ENCODE measurements at places on chromosomes 6 and 20.

DNA sequence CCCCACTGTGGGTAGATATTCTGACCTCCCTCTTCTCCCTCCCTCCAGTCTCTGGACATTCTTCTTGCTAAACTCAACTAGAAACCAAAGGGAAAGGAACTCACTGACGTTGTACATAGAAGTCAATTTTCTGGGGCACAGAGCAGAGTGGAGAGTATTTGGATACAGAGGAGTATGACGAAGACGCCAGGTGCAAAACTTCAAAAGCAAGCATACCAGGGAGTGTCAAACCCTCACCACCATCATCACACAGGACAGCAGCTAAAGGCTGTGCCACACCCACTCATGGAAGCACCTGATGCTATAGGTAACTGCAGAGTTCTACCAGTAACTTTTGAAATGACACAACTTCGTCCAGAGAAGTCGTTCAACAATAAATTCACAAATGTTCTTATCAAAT, 64.8 kb downstream of the FYN start:
- no peak for DNase-seq

GRCh38 chr6:28953585-28954258, 29.9 kb upstream of the TRIM27 start:
- no peak for DNase-seq

DNA sequence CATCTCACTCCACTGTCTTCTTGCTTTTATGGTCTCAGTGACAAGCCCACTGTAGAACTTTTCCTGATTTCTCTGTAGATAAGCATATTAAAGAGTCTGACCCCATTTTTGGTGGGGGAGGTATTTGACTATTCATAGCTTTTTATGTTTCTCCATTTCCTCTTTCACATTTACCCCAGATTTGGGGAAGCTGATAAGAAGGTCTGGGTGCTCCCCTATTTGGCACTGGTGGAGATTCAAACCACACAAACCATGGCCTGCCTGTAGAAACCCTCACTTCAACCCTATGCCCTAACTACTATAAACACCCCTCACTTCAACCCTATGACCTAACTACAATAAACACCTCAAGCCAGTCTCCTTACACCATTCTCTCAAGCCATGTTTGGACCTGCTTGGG, 196.2 kb upstream of the SYNDIG1 start:
- no peak for DNase-seq

DNA sequence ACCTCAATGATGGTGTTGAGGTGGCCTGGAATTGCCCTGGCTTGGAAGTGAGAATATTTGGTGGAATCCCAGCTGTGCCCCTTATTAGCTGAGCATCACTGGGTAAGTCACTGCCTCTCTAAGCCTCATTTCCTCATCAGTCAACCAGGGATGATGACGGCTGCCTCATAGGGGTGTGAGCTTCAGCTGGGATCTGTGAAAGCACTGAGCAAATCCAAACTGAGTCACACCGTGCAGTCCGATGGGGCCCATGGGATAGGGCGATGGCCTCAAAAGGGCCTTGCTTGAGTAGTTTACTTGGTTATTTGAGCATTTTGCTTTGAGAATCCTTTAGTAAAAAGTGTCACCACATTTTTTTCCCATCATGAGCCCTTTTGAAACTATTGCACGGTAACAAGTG, 1.1 kb downstream of the SLC22A1 start:
- DNase-seq, result no peak

- no peak for DNase-seq
Measured at GRCh38 chr20:13639150-13639497, 392 bp upstream of the TASP1 start.

DNA sequence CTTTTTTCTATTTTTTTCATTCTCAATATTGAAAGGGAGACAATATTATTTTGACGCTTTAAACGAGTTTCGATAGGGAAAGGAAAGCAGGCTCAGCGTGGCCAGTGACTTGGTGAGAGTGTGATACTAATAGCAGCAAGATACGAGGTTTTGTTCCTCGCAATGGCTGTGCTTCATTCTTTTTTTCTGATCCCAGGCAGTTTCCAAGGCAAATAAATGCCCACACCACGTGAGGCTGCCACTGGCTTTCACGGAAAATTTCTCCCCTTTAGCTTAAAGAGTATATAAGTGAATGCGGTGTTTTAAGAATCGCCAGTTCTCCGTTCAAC, 196.4 kb upstream of the ZNF184 start:
- no peak for DNase-seq

DNA sequence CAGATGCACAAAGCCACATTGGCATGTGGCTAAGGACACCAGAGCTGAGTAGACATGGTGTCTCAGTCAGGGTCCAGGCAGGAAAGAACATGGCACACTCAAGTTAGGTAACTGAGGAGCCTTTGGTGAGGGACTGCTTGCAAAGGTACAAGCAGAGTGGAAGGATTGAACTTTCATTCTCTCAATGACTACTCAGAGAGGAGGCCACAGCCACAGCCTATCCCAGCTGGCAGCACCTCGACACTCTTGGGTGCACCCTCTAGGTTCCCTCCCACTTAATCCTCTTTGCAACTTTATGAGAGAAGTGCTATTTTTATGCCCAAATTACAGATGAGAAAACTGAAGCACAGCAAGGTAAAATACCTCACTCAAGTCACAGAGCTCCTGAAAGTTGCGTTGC, 73.4 kb downstream of the ISM1 start:
- DNase-seq, result no peak

DNA sequence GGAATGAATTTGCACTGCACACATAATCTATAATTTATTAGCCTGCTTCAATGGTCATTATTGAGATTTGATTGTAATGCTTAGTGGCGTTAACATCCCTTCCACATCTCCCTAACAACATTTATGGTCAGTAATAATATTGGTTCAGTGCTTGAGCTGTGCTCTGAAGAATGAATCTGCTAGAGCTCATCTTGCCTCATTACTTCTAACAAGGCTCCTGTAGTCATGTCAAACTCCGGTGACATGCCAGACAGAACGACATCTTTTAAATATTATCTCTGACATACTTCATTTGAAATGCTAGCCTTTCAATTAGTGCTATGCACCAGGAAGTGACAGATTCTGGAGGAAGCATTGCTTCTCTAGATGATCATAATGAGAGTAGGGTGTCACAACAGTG, 240.3 kb upstream of the BTBD3 start:
- no peak for DNase-seq

DNA sequence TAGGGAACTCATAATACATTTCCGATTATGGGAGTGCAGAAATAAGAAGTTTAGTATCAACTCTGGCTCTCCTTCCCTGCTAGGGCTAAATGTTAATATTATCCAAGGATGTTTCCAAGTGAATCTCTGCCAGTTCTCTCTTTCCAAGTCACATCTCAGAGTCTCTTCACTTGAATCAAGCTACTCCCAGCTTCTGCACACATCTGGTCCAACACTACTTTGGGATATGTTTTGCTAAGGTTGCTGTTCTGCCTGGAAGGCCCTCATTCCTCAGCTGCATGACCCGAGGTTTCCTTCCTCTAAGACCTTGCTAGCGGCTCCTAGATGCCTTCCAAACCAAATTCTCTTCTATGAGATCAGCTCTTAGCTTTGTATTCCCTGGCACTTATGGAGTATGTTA, 331.8 kb downstream of the GJA1 start:
- DNase-seq, result no peak

GRCh38 chr6:128487055-128487454, 33.3 kb downstream of the PTPRK start:
- DNase-seq, result no peak

GRCh38 chr6:152423216-152424103, 213.7 kb downstream of the SYNE1 start:
- no peak for DNase-seq

DNA sequence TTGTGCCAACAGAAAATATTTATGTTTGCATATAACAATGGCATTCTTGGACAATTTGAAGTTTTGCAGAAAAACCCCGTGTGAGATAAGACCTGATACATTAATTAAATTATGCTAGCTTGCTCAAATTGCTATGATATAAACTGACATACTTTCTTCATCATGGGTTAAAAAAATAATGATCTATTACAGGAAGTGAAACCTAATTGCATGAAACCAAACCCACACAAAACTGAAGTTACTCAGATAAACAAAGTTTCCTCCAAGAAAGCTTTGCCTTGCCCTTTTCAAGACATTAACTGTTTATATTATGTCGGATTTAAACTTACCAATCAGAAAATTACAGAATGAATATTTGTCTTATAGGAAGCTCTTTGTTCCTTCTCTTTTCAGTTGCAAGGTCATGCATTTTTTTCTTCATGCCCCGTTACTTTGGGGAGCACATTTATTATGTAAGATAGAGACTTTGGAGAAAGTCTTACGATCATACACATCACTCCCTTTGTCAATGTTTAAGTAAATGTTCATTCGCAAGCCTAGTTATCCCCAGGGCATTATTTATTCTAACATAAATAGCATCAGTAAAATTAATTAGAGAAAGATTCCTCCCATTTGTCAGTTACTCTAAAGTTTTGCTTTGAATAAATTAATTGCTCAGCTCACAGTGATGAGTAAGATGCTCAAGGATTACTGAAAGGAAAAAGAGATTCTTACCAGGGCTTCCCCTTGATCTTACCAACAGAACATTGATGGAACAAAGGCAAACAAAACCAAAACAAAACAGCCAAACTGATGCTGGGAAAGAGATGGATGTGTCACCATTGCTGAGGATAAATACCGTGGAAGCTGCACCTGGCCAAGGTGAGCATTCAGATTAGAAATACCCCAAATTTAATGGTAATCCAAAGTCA, 14.8 kb upstream of the TMEM244 start:
- no peak for DNase-seq

DNA sequence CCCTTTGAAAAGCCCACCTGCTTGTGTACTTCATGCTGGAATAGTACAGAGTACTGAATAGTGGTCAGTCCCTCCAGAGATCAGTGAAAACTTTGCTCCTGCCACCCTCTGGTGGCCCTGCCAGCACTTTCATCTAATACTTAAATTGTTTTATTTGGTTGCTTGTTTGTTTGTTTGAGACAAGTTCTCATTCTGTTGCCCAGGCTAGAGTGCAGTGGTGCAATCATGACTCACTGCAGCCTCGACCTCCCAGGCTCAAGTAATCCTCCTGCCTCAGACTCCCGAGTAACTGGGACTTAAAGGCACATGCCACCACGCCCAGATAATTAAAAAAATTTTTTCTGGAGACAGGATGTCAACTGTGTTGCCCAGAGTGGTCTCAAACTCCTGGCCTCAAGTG, 9.1 kb downstream of the FAM83D start:
- DNase-seq, result peak; percentile 45

DNA sequence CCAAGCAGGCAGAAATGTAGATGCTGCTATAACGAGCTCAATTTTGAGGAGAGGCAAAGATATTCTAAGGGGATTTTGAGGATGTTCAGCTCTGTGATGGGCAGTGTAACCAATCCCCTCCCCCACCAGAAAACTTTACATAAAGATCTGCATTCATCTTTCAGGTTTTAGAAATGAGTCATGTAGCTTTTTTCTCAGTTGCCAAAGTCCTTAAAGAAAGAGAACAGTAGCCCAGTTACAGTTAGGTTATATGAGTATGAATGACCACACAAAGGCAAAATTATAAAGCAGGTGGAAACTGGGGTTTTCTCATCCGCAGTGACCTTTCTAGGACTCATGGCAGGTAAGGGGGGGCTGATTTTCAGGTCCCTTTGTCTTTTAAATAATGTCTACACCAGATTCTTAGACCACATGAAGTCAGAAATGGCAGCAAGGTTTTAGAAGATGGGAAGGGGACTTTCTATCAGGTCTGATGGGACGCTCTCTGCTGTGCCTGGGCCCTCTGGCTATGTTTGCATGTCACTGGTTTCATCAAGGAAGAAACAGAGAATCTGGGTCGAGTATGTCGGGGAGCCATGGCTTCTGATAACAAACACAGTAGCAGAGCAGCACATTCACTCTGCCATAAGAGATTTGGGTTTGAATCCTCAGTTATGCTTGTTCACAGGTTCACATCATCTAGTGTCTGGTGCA, 94.7 kb downstream of the CLIC5 start:
- DNase-seq, result no peak

DNA sequence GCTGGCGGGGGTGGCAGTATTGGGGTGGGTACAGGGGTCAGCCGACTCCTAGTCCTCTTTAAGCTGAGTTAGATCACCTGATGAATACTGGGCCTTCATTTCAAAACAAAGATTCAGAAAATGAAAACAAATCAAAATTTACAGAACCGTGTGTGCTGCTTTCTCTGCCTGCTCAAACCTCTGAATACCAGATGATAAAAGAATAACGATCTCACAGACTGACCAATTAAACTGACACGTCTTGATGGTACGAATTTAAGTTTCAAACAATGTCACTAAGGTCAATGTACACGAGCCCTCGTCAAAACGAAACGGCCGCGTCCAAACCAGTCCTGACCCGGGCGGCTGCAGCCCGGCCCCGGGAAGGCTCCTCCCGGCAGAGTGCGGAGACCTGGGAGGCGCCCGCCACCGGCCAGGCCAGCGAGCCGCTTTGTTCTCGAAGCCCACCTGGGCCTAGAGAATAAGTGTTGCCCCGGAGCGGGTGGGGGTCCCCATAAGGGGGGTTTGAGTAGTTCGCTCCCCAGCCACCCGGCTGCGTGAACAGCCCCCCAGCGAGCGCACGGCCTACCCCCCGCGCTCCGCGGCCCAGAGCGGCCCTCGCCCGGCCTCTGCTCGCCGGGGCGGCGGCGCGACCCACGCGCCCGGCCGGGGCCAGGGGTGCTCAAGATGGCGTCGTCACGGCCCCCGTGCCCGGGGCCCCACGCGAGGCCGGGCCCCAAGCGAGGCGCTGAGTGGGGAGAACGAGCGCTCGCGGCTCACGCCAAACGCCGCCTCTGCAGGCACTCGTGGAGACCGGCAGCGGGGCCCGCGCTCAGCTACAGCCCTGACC, 728 bp downstream of the PSMA7 start:
- DNase-seq, result no peak

GRCh38 chr6:52640916-52641315, 30.0 kb upstream of the TMEM14A start:
- no peak for DNase-seq

- no peak for DNase-seq
Measured at GRCh38 chr6:153368131-153368530, 237.0 kb upstream of the RGS17 start.

GRCh38 chr6:107716688-107717089, 107.4 kb downstream of the SCML4 start:
- DNase-seq, result no peak

DNA sequence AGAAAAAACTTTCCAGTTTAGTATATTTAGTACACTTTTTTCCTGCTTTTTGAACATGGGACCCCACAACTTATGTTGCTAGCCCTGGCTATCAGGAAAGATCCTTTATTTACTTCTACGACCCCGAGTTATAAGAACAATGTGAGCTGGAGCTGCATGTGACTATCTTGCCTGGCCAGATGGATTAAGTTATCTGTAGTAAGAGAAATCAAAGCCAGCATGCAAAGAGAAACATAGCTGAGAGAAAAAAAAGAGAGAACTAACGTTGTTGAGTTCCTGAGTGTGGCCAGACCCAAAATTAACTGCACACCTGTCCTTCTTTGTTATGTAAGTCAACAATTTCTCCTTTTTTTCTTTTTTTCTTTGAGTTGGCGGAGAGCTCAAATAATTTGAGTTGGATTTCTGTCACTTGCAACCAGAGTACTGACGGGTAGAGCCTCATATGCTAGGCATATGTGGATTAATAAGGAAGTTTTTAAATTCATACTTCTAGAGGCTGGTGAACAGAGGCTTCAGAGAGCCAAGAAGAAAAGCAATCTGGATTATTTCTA, 219.5 kb downstream of the HACE1 start:
- no peak for DNase-seq

Data from HTR-8/SVneo (cell line).